ENCODE measurements at places on chromosomes 4 and X.
A peak's percentile ranks its signal among the peaks of the same experiment; 100 is the strongest.

GRCh38 chrX:40474645-40475044 is 106.1 kb upstream of the ATP6AP2 start:
- DNase-seq: no peak

DNA sequence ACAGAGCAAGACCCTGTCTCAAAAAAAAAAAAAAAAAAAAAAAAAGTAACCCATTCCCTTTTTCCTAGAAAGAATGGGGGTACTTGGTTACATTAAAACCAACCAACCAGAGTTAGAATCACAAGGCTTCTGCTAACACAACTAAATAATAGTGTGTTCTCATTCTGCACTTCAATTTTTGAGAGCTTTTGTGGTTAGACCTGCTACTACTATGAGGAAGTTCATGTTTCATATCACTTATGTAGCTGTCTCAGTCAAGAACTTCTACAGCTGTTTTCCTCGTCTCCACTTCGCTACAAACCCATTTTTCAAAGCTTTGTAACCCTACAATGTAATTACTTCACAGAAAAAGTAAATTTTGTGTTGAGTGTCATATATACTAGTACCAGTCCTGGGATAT is 58.3 kb downstream of the PDHA2 start:
- DNase-seq: no peak

DNA sequence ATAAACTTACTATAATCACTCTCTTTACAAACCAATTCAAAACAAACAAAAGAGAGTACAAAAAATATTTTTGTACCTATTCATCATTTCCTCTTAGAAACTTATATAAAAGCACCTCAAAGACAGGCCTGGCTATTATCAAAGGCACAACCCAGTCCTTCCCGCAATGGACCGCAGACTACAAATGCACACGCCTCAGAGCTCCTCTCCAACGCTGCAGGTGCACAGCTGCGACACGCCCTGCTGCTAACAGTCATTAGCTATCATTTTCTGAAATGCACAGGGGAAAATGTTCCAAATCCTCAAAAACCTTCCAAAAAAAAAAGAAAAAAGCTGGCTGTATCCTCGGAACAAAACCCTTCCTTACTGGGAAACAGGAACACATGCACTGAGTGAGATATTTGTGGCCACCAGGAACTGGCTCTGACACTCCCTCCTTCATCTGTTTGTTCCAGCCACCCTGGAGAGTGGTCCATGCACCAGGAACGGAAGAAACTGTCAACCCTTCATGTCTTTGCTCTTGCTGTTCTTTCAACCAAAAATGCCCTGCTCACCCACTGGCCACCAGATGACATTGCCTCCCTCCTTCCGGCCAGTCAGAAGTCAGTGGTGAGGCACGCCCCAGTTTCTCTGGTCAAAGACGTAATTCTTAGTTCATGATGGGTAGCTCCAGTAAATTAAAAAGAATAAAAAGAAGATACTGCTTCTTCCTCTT is 16.7 kb downstream of the IRF2 start:
- no peak for DNase-seq

DNA sequence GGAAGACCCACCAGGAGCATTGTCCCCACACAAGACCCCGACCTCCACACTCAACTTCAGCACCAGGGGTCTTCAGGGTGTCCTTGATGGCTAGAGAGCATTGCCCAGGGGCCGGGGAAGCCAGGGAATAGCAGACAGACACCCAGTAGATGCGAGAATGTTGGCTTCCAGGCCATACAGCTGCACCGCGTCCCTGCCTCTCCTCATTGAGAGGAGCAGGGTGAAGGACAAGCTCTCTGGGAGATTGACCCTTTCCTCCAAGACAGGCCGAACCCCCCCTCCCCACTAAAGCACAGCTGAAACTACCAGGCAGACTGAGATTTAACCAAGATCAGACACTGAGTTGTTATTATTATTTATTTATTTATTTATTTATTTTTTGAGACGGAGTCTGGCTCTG is 42.6 kb upstream of the SLC25A4 start:
- no peak for DNase-seq

- DNase-seq: no peak
Measured at GRCh38 chr4:77989968-77990367, 67.2 kb upstream of the FRAS1 start.

DNA sequence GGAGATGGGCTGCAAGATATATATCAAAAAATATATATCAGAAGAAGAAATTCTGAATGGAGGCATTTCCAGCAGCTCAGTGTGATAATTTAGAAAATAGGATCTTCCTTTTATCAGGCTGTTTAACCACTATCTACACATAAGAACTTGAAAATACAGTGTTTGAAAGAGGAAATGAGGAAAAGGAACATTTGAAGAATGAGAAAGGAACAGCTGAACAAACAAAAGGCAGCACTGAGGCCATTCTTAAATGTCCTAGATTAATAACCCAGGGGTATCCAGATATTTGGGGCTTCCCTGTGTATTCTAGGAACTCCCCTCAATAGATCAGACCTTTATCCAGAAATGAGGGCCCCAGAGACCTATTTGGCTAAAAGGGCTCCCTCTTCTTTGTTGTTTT is 4.1 kb downstream of the SLC39A8 start:
- DNase-seq: no peak

- DNase-seq: peak; percentile 64
Measured at GRCh38 chrX:119729408-119730201, 28.8 kb upstream of the SOWAHD start.

GRCh38 chrX:41716222-41716621 is 7.8 kb upstream of the GPR82 start:
- no peak for DNase-seq

GRCh38 chr4:184114431-184114830 is 103.2 kb downstream of the ENPP6 start:
- no peak for DNase-seq

DNA sequence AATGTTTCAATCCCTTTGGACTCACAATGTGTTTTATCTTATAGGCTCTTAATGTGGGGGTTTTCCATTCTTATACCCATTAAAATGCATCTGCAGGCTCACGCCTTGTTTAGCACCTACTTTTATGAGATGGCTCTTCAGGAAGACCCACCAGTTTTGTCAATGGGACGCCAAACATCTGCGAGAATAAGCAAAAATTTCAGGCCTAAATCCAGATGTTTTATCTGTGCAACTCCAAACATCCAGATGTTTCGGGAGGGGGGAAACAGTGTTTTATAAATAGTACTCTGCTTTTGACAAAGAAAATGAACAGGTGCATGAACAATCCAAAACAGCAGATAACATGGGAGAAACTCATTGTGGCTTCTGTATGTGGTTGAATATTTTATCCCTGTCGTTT is 342.8 kb downstream of the DHX15 start:
- no peak for DNase-seq

- DNase-seq: no peak
Measured at GRCh38 chr4:2044119-2044485, 15.0 kb upstream of the NAT8L start.

DNA sequence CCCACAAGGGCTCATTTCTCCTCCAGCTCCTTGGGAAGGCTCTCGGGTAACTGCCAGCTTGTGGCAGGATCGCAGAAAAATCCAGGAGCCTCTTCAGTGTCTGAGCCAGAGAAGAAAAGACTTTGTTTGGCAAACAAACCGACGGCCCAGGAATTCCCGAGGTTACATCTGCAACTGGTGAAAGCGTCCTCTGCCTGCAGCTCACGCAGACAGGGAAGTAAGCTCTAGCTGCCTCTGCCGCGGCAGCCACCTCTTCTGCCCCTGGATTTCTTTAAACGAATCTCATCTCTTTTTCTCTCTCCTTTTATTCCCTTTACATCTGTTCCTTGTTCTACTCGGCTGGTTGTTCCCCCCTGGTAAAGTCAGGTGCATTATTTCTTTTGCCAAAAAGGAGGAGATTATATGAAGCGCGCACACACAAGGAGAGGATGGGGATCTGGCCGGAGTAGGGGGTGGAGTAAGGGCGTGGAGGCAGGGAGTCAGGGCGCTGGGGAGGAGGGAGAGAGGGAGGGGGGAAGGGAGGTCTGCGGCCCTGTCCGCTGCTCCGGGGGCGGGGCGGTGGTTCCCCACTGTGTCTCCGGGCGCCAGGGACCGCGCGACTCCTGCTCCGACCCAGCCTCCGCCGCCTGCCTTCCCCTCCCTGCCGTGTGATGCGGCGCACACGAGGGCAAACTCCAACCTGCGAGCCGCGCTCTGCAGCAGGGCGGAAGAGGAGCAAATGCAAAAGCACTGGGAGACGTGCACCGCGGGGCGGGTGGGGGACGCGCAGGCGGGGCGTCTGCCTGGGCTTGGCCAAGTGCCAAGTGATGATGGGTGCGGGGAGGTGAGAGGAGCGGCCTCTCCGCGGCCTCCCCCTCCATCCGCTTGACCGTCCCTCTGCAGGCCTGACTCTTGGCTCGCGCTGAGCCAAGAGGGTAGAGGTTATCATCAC is at the start of gene DCHS2:
DCHS2 (minus strand) TSS at position 459 of the 931 bp plus-strand sequence; CDS start at position 15, 444 bp downstream.
- DNase-seq: no peak

DNA sequence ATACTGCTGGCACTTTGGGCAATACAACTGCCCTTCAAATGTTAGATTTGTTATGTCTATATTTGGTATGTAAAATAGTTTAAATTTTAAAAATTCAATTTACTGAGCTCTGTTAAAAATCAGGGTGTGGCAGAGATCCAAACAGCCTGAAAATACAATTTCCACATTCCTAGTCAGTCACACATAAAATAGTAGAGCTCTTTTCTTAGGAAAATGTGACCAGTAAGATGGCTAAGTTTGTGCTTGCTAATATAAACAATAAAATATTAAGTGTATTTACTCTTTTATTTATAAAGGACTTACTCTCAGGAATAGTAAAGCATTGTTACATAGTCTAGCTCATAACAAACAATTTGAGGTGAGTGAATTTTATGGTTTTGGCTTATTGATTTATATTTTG is 200.2 kb downstream of the DKK2 start:
- DNase-seq: no peak

DNA sequence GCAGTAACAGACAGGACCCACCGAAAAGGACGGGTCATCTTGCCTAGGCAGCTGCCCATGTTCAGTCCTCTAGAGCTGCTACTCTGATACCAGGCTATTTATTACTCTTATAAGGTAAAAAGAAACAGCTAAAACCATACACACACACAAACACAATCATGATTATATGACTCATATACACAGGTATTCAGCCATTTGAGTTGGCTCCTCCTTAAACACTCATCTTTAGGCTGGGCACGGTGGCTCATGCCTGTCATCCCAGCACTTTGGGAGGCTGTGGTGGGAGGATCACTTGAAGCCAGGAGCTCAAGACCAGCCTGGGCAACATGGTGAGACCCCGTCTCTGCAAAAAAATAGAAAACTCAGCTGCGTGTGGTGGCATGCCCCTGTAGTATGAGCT is 76.6 kb downstream of the F11 start:
- no peak for DNase-seq

DNA sequence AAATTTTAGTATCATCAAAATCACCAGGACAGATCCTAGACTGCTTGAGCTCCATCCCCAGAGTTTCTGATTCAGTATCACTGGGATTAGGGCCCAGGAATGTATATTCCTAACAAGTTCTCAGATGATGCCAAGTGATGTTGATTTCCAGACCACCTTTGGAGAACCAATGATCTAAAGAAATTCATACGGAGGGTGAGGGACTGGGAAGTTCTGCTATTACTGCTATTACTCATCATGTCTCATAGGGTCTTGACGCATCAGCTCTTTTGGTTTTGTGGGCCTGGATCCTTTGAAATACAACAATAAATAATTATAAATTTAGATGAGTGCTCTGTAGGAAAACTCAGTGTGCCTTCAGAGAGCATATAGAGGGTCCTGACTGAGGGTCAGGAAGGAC is 59.8 kb upstream of the LGI2 start:
- no peak for DNase-seq

DNA sequence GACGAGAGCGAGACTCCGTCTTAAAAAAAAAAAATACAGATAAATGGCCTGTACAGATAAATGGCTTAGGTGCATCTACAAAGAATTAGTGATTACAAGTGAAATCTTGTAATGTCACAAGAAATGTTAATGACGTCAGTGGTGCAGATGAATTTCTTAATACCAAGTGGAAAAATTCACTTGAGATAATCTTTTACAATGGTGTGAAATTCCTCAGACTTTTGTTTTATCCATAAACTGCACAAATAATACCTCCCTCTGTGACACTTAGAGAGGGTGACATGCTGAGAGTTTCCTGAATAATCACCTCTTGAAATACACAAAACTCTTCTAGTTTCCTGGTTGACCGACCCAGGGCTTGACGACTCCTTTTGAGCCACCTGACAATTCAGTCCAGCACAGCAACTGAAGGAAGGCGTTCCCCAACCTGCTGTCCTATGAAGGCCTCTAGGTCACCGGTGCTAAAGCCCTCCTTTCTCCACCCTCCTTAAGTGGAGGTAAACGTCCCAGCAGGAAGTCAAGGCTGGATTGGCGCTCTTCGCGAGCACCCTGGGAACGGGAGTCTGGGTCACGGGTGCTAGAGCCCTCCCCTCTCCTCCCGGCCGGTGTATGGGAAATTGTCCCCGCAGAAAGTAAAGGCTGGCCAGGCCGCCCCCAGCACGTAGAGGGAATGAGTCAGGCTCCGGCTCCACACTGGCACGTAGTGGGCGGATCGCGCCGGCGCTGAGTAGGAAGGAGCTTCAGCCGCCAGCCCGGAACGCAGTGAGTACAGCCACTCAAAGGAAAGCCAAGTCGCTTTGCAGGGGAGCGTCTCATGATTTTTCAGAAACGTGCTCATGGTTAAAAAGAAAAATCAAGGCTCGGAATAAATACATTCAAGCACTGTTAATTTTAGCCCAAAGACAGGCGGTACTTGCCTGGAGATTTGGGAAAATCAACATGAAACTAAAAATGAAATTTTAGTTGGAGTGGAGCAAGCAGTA is at the start of gene TMEM144:
TMEM144 (plus strand) TSS at position 662 of the 983 bp plus-strand sequence. CDS start 2,182 bp downstream, outside the sequence.
- peak; percentile 3 for DNase-seq

DNA sequence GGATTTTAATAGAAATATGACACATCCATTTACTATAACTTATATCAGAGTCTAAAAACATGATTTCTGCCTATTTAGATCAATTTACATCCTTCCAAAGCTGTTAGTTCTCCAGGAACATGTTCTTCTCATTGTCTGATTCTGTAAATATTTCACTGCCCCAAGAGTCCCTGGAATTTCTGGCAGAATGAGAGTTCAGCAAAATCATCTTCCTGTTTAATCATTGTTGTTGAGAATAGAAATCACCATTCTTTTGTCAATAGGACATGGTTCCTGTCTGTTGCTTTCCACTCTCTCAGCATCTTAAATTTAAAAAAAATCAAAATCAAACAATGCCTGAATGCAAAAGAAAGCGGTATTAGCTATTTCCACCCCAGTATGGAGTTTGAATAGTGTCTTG is 172.8 kb upstream of the FRMPD4 start:
- no peak for DNase-seq

GRCh38 chrX:74438764-74439163 is 17.5 kb downstream of the SLC16A2 start:
- no peak for DNase-seq

DNA sequence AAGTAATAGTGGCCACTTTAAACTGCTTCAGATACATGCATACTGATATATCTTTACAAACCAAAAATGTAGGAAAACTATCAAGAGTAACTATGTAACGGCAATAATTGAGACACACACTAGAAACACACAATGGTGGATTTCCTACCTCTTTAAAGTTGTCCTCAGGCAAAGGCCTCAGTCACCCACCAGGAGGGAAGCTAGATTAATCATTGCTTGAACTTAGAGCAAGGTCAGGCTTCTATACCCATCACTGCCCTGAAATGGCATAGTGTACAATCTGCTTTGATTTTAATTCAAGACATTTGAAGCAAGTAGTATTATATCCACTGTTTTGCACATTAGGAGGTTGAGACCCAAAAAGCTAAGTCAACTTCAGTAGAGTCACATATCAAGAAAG is 110.9 kb downstream of the AREG start:
- no peak for DNase-seq
